ENCODE measurements at places on chromosomes 16 and 17.

DNA sequence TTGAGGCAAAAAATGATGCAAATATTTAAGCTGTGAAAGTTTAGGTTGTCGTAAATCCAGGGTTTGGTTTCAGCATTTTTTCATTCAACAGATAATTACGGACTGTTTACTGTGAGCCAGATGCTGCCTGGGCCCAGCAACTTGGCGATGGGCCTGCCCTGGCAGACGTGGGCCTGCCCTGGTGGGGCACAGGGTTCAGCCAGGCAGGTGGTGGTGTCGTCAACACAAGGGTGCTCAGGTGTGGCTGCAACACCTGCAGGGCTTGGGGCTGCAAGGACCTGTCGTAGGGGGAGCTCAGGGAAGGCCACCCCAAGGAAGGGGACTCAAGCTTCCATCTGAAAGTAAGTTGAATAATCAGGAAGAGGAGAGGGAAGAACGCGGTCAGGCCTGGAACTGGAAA lies 15.1 kb downstream of the ZC3H18 start:
- DNase-seq, result no peak

DNA sequence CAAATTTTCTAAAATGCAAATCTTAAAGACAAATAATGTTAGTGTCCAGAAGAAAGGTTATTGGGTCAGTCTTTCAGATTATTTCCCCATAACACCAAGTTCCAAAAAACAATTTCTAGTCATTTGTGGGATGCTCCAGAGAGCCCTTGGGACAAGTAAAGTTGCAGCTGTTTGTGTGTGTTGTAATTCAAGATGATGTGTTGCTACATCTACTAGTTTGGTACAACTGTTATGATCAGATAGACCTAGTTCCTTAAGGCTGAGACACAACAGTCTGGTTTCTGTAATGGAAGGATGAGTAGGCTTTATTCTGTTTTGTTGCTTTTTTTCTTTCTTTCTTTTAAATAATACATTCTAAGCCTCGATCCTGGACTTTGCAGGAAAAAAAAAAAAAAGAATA lies 41.9 kb downstream of the PIGL start:
- DNase-seq, result no peak

DNA sequence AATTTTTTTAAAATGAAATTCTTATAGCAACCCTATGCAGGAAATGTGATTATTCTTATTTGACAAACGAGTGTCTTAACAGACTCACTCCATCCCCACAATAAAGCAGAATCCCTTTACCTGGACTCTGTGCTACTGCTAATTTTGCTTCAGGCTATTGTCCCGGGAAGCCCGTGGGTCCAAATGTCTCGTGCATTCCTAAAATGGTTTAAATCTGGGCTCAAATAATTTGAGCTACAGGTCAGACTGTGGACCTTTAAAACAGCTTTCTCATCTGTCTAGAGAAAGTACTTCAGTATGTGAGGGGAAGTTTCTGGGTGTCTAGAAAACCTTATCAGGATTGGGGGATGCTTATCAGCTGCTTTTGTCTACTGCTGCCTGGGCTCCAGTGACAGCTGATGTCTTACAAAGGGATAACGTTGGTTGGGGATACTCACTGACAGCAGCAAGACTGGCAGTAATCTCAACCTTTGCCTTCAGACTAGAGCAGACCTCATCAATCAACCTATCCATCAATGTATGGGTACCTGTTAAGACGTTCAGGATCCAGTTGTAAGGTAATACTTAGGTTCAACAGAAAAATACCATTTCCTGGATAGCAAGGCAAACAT lies 197.9 kb upstream of the CDH11 start:
- DNase-seq, result no peak

DNA sequence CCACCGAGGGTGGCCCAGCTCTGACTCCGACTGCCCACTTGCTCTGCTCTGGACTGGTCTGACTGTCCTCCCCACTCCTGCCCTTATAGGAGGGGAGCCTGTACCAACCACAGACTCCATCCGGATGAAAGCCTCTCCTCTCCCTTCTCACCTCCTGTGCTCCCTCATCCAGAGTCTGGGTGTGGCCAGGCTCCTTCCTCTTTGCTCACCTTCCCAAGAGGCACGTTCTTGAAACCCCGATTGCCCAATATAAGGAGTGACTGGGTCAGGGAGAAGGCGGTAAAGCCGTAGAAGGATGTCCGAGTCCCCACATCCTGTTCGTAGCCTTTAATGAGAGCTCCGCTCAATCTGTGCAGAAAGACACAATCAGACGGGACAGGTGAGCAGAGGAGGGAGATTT lies 17.1 kb downstream of the ST6GALNAC1 start:
- no peak for DNase-seq

DNA sequence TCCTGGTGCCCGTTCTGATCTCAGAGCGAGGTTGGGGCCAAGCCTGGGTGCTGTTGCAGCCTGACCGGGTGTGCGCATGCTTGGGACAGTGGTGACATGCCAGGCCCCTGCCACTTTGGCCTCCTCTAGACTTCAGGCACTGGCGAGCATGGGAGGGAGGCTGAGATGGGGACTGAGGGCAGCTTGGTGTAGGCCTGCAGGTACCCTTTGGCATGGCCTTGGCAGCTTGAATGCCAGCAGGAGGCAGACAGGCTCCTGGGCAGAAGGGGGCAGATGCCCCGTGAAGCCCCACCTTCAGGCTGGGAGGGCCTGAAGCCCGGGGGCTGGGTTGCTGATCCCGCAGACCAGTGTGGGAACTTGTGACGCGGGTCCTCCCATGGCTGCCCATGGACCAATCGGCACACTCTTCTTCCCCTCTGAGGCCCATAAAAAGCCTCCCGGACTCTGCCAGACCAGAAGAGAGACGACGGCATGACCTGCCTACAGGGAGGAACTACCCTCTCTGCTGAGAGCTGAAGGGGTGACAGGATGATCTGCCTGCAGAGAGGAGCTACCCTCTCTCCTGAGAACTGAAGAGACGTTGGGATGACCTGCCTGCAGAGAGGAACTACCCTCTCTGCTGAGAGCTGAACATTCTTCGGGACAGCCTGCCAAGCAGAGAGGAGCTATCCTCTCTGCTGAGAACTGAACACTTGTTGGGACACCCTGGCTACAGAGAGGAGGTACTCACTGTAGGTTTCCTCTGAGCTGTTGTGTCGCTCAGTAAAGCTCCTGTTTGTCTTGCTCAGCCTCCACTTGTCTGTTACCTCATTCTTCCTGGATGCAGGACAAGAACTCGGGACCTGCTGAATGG lies 17.5 kb downstream of the RHOT1 start:
- DNase-seq, result no peak
